ENCODE measurements at places on chromosomes 3 and 15.

GRCh38 chr15:62280625-62281024 is 115.5 kb upstream of the C2CD4B start:
- DNase-seq = no peak

GRCh38 chr3:168591587-168591986 is 495.9 kb upstream of the GOLIM4 start:
- no peak for DNase-seq

DNA sequence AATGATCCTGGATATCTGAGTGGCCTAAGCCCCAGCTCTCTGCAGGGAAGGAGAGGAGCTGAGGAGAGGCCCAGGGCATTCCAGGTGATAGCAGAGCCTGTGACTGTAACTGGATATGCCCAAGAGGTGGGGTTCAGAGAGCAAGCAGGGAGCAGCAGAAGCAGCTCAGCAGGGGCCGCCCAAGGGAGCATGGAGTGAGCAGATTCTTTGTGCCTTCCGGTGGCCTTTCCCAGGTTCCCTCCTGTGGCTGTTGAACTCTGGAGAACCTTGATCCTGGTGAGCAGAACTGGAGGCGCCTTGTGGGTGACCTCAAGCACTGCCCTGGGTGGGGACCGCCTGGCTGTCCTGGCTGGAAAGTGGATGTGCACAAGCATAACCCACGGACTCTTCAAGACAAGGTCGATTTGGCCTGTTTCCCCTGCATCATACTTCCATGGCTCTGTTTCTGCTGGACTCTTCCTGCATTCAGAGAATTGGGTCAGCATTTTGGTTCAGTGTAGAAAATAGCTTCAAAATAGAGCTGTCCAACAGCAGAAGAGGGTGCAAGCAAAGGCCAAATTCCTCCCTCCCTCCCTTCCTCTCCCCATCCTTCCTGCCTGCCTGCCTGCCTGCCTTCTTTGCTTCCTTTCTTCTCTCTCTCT is 76.1 kb downstream of the ARNT2 start:
- no peak for DNase-seq

DNA sequence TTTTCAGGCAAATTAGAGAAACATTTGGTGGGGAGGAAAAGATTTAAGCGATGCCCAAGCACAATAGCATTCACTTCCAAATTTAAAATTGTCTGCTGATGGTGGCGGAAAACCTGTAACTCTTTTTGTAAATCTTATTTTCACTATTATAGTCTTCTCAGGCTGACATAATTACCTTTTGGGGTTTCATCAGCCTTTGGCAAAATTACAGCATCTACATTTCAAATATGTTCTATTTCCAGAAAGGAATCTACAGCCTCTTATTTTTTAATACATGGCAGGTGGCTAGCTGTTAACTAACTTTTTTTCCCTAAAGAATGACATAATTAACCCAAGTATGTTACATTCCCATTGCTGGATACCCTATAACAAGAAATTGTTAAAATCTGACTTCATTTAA is 391.5 kb upstream of the CCDC54 start:
- DNase-seq = no peak

- DNase-seq = peak; percentile 2
These were observed 23.4 kb upstream of the SEC13 start for GRCh38 chr3:10344147-10344943.

DNA sequence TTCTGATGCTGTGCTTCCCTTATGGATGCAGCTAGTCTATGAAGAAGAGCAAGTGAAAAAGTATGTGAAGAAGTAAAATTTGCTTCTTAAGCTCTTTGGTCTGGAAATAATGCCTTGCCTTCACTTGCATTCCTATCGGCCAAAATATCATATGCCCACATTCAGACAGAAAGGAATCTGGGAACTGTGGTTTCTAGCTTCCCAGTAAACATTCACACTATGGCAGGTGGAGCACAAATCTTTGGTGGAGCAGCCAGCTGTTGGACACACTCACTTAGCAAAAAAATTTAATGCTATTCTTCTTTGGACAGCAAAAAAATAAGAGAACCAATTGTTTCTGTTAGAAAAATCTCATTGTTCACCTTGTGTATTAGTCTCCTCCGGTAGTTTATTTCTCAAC is 12.3 kb upstream of the COL6A6 start:
- DNase-seq = no peak

GRCh38 chr3:94076055-94076454 is 13.2 kb downstream of the NSUN3 start:
- DNase-seq = no peak
